NCI-H1105 (cell line): ENCODE measurements at places on chromosomes 4 and X.

DNA sequence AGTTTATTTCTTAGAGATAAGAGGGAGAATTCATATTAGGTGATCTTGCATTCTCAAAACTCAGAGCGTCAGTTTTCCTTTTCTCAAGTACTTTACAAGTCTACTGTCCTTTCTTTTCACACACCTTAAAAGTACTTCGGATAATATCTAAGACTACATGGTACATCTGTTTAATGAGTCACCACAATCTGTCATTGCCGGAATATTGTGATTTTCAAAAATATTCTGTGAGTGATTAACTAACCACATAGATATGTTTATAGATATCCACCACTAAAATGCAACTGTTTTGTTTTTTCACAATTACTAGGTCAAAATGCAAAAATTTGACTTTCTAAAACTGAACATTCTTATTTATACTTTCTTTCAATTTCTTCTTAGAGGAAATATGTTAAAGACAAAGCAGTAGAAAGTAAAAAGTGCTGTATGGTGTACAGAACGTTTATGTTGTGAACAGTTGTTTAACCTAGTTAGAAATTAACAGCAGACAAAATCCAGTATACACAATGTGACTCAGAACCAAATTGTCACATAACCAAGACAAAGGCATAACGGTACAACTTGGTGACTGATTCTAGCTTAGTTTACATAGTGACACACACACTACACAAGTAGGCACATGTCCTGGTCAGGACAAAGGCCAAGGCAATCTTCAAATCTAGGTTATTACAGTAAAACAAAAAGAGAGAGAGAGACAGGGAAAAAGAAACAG is 482.9 kb downstream of the NAF1 start:
- no peak for DNase-seq

- no peak for DNase-seq
Measured at GRCh38 chr4:137609718-137610430, 77.6 kb upstream of the PCDH18 start.

DNA sequence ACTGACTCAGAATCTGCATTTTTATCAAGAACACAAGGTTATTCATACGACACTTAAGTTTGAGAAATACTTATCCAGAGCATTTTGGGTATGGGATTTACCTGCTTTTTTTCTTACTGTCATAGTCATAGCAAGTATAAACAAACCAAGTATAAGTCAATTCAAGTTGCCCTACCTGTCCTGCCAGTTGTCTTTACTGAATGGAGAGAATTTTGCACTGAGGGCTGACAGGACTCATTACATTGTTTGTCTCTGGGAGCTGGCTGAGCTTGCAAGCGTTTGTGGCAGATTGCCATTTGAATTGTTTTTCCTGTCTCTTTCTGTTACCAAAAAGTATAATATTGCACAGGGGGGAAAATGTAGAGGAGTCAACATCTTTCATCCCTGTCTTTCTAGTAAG is 278.9 kb upstream of the MAGEC2 start:
- no peak for DNase-seq

- no peak for DNase-seq
Measured at GRCh38 chr4:162634390-162634789, 470.6 kb upstream of the FSTL5 start.

DNA sequence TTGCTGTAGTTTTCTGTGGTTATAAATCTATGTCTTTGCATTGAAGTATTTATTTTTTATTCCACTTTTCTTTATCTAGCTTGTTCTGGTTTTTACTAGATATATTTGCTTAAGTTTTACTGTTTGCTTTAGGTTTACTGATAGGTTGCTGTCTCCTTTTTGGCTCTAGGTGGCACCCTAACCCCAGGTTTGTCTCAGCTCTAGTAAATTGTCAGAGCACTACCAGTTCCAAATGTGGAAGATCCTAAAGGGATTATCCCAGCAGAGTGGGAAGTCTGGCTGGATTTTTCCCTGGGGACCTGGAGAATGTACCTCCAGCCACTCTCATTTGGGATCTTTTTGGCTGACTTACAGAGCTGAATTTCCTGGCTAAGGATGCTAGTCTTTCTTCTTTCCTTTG is 106.1 kb downstream of the PBDC1 start:
- peak; percentile 12 for DNase-seq

- no peak for DNase-seq
Measured at GRCh38 chr4:137949746-137950145, 292.4 kb downstream of the SLC7A11 start.

- no peak for DNase-seq
Measured at GRCh38 chr4:17516980-17517379, 2.0 kb downstream of the CLRN2 start.
